AG04450 (cell line): ENCODE measurements at places on chromosomes 2 and 18. TPM values are rescaled to one million over a fixed set of nuclear protein-coding genes. Genes with fewer than 3 reads are reported as not detected.

- DNase-seq, result no peak
Observed at GRCh38 chr2:109428281-109428680, 185.5 kb downstream of the SEPTIN10 start.

DNA sequence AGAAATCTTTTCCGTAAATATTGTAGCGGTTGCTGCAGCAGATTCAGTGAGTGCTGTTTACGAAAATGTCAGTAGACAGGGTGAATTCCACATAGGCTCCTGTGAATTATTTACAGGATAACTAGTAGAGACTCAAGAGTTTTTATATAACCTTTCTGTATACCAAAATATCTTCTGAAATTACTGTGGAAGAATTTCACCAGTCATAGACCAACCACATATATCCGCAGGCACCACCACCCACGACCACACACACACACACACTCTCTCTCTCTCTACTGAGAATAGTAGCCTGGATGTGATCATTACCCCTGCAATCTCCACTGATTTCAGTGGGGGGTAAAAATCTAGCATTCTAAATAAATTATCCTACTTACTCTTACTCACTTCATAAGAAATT lies 341.8 kb downstream of the RBM43 start:
- DNase-seq, result no peak

DNA sequence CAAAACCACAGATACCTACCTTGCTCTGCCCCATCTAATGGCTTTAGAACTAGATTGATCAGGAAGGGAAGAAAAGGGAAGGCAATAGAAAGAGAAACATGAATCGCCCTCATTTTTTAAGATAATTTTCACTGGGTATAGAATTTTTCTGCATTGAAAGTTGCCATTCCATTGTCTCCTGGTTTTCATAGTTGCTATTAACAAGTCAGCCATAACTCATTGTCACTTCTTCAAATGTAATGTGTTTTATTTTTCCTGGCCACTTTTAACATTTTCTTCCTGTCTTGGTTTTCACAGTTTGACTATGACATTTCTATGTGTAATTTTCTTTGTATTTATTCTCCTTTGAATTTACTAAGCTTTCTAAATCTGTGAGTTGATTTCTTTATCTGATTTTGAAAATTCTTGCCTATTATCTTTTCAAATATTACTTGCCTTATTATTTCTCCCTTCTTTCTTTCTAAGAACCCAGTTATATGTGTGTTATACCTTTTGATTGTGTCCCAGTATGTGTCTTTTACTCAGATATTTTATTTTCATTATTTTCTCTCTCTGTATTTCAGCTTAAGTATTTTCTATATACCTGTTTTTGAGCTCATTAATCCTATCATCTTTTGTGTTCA lies 85.5 kb upstream of the GLI2 start:
- no peak for DNase-seq

DNA sequence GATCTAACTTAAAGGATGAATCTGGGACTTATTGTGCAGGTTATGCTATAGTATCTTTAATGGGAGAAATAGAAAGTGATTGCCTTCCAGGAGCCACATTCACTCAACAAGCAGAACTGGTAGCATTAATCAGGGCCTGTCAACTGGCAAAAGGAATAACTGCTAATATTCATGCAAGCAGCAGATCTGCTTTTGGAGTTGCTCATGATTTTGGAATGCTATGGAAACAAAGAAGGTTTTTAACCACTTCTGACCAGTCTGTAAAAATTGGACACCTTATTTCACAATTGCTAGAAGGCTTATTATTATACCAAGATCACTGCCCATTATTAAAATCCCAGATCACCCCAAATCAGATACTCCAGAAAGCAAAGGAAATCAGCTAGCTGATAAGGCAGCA lies 200.4 kb downstream of the MREG start:
- no peak for DNase-seq

DNA sequence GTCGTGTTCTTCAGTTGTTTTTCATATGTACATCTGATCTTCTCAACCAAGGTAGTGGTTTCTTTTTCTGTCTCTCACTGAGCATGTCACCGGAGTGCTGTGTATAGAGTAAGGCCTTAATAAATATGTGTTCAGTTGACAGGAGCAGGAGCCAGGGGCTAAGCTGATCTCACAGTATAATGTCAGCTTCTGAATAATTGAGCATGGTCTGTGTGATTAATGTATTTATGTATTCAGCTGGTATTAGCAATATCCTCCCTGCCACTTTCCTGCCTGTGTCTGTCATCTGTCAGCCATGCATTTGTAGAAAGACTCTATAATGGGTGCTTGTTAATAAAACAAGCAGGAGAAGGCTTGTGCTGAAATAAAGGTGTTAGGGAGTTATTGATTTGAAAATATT lies 198.9 kb downstream of the ADCYAP1 start:
- DNase-seq, result no peak

GRCh38 chr2:205959521-205959920 lies 126.5 kb downstream of the INO80D start:
- no peak for DNase-seq

The PRKRA gene
- polyA plus RNA-seq, result 47.5 and 58.6 TPM in 2 replicates

The SULT1C2 gene
- 0.04 and 0.11 TPM in 2 replicates for polyA plus RNA-seq

The DIPK1C gene
- not detected in 2 replicates for polyA plus RNA-seq

The FSHR gene
- polyA plus RNA-seq, result not detected in 2 replicates
